Hematopoietic multipotent progenitor cell treated with erythropoietin and hydrocortisone succinate and interleukin-3 and kit ligand, for 6 days (in vitro differentiated cells): ENCODE measurements at places on chromosomes 11 and 22.

DNA sequence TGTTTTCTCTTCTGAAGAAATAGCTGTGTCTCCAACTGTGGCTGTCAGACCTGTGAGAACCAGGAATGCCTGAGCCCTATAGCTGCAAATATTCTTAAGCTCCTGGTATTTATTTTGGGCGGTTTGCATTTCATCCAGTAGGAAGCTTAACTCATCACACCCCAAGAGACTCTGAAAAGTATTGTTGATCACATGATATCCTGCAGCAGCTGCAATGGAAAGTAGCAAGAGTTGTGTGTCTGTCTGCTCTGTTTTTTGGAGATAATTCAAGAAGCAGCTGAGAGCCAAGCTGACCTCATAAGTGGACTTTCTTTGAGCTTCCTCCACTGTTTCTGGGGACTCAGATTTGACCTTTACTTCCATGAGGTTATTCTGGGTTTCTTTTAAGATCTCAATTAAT, 36.4 kb upstream of the MRPL17 start:
- no peak for DNase-seq

DNA sequence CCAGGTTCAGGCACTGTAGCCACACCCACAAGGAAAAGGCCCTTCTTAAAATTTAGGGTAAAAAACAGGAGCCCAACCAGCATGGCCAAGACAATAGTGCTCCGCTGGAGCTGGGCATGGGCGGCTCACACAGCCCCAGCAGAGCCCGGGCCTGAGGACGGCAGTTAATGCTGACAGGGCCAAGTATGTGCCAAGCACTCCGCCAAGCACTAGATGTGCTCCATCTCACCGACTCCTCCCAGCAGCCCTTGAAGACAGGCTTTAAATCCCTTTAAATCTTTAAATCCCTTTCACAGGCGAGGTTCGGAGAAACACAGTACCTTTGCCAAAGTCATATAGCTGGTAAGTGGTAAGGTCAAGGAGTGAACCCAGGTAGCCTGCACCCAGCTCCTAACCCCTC, 4.8 kb downstream of the ARFGAP2 start:
- no peak for DNase-seq

DNA sequence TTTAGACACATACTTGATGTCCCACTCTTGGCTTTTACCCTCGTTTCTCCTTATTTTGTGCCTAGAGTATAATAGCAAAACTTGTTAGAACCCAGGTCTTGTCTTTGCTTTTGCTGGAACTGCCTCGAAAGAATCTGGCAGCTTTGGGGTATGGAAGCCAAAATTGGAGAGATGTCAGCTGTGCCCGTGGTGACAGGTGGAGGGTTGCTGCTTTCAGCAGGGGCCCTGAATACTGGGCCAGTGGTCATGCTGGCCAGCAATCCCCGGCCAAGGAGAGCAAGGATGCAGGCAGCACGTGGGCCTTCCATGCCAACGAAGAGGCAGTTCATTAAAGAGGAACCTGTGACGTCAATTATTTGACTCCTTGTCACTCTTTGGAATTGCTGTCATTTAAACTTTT, 181.1 kb downstream of the HIPK3 start:
- no peak for DNase-seq

- no peak for DNase-seq
Measured at GRCh38 chr11:46034041-46034440, 87.2 kb downstream of the PHF21A start.

GRCh38 chr11:117300773-117301172, 9.6 kb downstream of the BACE1-AS start:
- DNase-seq = no peak

DNA sequence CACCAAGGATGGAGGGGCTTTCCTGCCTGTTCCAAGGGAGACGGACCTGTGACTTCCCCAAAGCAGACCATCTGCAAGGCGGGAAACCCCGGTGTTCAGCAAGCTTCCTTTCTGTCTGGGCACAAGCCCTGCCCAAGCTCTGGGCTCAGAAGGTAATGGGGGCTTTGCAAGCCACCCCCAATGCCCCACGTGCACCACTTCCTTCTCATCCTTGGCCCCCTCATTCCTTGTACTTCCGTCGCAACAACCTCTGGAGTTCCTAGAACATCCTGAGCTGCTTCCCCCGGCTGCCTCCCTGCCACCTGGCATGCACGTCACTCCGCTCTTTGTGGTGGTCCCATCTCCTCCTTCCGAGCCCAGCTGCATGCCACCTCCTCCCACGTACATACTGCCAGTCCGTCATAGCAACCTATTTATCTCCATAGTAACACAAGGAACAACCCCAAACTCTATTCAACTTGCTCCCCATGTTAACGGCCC, 3.9 kb downstream of the MYEOV start:
- DNase-seq = peak; percentile 53

DNA sequence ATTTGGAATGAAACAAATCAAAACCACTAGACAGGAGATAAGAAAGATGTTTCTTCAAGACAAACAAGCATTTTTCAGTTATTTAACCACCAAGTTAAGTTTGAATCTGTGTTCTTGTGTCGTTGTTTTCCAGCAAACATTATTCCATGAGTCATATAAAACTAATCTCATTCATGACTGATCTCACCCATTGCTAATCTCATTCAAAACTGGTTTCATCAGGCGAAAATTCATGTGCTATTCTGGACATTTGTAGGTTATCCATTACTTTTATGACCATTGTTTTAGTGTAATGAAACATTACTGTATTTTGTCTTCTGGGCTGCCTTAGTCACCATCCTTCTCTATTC, 221.8 kb downstream of the DDX10 start:
- DNase-seq = no peak

DNA sequence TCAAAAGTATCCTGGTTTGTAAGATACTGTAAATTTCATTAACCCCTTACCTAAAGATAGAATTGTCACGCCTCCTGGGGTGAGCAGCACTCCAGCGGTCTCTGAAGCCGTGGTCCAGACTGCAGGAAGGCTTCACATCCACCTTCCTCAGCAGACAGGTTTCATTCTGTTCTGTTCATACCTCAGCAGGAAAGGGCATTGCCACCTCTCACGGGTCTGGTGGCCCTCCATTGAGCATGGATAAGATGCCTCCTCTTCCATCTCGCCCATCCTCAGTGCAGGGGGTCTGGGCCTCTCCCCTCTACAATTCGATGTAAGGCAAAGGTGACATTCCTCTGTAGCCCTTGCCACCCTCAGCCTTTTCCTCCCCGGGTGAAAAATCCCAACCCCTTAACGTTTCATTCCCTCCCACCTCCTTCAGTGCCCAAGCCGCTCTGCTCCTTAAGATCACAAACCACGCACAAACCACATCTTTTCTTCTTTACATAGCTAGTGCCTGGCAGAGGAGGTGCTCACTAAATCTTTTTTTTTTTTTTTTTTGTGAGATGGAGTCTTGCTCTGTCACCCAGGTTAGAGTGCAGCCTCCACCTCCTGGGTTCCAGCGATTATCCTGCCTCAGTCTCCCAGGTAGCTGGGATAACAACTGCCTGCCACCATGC, 28.5 kb downstream of the RPUSD4 start:
- DNase-seq = no peak

DNA sequence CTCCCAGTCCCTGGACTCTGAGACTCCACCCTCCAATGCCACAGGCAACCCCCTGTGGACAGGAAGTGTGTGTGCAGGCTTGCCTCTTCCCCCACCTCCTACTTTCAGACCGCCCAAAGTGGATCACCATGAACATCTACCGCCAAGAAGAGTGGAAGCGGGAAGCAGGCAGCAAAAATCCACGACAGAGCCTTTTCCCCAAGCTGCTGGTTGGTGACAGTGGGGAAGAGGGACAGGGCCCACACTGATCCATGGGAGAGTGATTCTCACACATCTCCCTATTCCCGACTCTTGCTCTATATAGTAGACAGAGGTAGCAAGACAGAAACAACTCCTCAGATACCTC, 53.4 kb upstream of the SPATA19 start:
- DNase-seq = no peak

DNA sequence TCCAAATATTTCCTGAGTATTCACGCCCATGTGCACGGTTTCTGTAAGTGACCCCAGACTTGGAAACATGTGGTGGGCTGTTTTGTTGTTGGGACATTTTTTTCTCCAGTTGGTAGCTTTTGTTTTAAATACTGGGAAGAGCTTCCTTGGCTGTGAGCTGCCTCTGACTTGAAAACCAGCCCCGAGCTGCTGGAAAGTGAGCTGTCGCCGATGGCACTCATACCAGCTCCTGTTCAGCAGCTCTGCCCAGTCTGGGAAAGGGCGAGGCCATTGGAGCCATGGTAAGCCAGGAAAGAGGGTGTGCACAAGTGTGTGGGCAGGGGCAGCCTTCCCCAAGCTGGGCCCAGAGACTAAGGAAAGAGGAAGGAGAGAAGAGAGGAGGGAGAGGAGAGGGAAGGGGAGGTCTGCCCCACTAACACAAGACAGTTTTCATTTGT, 3.2 kb upstream of the FLI1 start:
- no peak for DNase-seq

- peak; percentile 80 for DNase-seq
Measured at GRCh38 chr22:29799217-29799680, 32.1 kb downstream of the UQCR10 start.

- peak; percentile 88 for DNase-seq
Measured at GRCh38 chr11:103326070-103326794, 217.0 kb downstream of the DYNC2H1 start.

DNA sequence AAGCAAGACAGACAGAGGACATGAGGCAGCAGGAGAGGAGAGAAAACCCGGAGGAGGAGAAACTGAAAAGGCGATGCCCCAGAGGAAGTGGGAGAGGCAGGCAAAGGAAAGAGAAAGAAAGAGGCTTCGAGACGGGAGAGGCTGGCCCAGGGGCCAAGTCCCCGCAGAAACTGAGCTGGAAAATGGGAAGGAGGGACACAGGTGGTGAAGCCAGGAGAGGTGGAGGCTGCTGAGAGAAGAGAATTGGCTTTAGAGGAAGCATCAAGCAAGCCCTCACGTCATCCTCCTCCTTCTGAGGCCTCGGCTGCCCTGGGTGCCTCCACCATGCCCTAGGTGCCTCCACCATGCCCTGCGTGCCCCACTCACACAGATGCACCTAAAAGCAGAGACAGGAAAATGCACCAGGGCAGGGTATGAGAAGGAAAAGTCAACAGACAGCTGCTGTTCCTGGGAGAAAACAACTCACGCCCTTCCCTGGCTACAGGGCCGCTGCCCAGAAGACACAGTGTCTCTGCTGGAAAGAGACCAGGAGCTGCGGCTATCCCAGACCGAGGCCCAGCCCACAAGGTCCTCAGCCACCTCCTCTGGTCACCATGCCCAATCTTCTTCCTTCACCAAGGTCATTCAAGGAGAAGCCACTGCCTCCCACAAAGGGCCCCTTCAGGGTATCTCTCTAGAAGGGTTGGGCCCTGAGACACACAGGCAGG, 14.3 kb downstream of the FXYD6 start:
- no peak for DNase-seq

- no peak for DNase-seq
Measured at GRCh38 chr11:16494918-16495691, 138.8 kb upstream of the SOX6 start.
